Tongue (tissue), 3 donors: ENCODE measurements at places on chromosomes 3 and 15.

DNA sequence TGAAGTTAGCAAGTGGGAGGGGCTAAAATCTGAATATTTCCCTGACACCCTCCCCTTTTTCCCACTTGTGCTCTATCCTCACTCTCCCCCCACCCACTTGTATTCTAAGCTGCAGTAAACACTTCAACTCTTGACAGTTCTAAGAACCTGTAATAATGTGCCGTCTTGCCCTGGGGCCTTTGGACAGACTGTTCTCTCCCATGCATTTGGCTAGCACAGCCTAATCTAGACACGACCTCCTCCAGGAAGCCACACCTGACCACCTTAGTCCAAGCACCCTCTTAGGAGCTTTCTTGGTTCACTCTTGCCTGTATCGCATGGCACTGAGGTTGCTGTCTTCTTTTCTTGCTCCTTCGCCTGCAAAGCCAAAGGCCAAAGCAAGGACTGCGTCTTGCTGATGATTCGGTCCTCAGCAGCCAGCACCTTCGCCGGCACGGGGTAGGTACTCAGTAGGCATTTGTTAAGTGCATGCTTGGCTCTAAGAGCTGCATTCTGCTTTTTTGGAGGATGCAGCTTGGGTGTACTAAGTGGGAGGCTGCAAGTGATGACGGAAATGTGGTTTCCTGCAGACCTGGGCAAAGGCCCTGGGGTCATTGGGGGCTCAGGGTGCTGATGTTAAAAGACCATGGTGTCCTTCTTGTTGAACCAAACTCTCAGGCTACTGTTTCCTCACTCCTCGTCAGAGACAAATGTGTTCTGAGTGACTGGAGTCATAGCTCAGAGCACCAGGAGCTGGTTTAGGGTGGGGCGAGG is 2.0 kb upstream of the ZNF710 start:
- no peak for DNase-seq

DNA sequence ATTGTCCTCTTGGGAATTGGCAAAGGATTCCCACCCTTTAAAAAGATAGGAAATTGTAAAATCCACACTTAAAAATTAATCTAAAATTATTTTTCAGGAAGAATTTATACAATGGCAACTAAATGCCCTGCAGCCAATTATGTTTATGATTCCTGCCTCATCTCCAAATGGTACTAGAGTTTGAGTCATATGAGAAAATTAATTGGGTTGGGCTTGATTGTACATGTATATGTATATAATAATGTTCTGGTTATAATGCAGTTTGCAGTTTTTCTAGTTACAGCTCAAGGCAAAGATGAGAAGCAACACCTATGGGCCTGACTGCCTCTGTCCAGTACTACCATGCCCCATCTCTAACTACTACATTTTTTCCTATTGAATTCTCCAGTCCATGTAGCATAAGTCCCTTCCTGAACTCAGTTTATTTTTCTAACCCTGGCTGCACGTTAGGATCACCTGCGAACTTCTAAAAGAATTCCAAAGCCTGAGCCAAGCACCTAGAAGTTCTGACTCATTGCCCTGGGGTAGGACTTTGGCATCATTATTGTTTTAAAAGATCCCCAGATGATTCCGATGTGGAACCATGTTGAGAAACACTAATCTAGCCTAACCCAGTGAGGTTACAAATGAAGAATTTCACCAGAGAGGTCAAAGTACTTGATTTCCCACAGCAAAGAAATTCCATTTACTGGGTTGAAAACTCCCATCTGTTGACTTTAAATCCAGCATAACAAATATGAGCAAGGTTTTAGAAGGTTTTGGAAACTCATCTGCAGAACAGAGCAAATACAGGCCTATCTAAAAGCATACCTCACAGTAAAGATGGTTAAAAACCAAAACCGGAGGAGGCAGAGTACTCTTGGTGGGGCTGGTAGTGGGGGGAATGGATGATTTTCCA is 19.4 kb downstream of the TGFBR2 start:
- no peak for DNase-seq

DNA sequence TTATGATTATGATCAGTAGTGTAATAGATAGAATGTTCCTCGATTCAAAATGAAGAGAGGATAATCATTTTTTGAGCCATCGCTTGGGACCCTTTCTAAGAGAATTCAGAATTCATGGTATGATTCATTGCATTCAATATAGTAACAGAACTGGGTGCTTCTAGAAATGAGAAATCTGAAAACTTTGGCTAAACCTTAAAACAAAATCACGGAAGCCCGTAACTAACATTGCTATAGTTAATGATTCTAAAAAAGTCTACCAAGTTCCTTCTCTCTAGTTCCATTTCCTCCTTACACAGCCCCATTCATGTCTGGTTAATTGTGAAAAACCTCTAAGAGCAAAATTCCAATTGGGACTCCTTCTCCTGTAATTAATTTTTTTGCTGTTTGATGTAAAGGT is 217.1 kb downstream of the GBE1 start:
- no peak for DNase-seq

GRCh38 chr3:55936549-55937052 is 449.5 kb upstream of the WNT5A start:
- DNase-seq, result no peak

- DNase-seq, result no peak
Measured at GRCh38 chr3:37619568-37619967, 242.1 kb upstream of the CTDSPL start.

- no peak for DNase-seq
Measured at GRCh38 chr3:180657094-180657493, 22.2 kb downstream of the CCDC39 start.

DNA sequence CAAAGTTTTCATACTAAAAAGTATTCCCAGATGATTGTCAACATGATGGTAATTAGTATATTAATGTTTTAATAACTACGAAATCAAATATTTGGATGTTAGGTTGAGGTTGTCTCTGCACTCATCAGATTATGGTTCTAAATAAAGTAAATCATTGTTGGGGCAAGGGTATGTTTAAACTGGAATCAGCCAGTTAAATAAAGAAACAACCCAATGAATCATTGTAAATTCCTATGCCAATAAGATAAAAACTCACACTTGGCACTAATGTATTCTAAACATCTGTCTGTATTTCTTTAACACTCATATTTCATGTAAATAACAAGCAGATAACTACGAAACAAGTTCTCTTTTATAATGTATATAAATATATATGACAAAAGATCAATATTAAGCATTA is 92.7 kb downstream of the PEAK1 start:
- DNase-seq, result no peak

- peak; percentile 38 for DNase-seq
Measured at GRCh38 chr3:193929921-193930646, 205.9 kb upstream of the HES1 start.

DNA sequence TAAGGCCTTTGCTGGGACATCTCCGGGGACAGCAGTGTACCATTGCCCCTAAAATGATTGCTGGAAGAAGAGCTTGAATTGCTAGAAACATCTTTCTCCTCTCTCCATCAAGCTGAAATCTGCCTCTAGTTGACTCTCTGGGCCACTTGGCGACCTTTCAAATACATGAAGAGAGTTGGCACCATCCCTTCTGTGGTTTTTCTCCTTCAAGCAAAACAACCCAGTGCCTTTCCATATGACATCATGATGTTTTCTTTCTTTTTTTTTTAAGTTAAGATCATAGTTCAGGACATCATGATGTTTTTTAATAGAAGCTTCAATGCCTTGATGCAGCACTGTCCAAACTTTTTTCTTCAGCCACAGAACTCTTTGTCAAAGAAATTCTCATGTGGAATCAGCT is 144.0 kb upstream of the PTPRG start:
- DNase-seq, result no peak

DNA sequence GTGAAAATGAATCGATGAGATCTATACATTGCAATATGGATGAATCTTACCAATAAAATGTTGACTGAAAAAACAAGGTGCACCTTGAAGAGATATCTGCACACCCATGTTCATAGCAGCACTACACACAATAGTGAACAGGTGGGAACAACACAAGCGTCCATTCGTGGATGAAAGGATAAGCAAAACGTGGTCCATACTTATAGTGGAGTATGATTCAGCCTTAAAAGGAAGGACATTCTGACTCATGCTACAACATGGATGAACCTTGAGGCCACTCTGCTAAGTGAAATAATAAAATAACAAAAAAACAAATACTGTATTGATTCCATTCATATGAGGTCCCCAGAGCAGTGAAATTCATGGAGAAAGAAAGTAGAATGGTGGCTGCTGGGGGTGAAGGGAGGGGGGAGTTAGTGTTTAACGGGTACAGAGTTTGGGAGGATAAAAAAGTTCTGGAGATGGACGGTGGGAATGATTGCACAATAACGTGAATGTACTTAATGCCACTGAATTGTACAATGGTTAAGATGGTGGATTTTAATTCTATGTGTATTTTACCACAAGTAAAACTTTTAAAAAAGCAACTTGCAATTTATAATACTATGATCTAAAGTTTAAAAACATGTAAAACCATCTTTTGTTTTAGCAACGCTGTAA is 35.6 kb downstream of the IQSEC1 start:
- no peak for DNase-seq

DNA sequence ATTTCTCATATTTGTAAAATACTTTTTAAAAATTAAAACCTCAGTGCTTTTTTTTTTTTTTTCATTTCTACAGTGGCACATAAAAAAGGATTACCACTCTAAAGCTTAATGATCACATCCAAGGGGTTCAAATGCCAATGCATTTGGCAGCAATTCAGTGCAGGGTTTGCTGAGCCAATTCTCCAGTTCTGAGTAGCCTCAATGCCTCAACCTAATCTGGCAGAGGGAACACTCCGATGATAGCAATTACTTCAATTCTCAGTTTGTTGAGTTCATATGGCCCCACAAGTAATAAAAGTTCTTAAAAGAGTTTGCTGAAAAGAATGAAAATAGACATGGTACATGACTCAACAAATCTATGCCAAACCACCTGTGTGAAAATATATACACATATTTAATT is 79.3 kb upstream of the RBMS3 start:
- peak; percentile 10 for DNase-seq

DNA sequence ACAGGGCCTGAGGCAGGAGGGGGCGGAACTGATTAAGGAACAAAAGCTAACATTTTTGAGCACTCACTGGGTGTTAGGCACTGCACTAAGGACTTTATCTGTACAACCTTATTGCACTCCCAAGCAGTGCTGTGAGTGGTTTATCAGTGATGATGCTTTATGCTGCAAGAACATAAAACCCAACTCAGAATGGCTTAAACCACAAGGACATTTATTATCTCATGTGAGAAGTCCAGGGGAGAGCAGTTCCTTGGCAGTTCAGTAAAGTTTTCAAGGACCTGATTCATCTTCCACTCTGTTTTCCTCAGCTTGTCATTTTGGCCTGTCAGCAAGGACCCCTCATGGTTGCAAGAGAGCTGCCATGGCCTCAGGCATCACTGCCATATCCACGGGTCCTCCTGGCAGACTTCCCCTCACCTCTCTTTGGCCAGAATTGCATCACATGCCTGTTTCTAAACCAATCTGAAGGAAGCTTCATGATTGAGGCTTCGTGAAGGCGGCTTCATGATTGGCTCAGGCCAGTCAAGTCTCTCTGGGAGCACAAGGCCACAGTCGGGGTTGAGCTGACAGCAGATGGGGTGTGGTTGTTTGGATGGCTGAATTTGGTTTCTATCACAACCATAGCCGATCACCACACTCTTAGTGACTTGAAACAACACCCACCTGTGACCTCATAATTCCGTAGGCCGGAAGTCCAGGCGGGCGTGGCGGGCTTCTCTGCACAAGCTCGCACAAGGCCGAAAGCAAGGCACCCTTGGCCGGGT is 15.8 kb downstream of the EFCC1 start:
- DNase-seq, result no peak

DNA sequence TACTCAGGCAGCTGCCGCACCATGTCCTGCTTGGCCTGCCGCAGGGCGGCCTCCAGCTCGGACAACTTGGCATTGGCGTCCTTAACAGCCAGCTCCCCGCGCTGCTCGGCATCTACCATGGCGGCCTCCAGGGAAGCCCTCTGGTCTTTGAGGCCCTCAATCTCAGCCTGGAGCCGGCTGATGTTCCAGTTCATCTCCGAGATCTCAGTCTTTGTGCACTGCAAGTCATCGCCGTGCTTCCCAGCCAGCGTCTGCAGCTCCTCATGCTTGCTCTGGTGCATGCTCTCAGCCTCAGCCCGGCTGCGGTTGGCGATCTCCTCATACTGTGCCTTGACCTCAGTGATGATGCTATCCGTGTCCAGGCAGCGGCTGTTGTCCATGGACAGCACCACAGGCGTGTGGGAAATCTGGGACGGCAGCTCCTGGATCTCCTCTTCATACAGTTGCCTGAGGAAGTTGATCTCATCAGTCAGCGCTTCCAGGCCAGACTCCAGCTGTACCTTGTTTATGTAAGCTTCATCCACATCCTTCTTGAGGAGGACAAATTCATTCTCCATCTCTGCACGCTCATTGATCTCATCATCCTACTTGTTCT is 15.5 kb upstream of the PSTPIP1 start:
- DNase-seq, result no peak

GRCh38 chr3:56802378-56802745 is 613 bp upstream of the ARHGEF3 start:
- DNase-seq, result no peak

DNA sequence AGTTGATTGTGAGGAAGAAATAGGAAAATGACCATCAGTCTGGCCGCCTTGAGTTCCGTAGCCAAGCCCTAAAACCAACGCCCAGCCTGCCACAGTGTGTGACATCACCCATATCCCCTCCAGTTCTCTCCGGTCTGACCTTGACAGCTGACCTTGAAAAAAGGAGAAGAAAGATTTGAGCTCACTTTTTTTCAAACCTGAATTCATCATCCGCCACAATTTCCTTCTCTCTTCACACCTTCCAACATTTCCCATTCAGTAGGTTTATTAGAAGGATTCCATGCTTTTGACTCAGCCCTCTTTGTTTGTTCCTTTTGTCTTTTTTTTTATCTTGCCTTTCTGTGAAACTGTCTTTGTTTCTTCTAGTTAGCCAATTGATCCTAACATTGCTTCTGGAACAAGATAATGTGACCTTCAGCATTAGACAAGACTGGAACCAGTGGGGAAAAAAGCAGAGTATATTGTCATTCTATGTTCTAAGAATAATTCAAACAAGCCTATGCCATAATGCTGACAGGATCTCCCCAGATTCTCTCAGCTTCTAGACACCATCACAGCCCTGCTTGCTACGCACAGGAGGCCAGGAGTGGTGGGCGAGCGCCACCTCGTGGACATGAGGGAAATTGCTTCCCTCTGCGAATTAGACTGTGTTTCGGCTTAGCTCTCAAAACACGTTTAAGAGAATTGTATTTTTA is 283.1 kb downstream of the FGF12 start:
- DNase-seq, result peak; percentile 87

- no peak for DNase-seq
Measured at GRCh38 chr3:45066109-45066801, 40.2 kb downstream of the CLEC3B start.

DNA sequence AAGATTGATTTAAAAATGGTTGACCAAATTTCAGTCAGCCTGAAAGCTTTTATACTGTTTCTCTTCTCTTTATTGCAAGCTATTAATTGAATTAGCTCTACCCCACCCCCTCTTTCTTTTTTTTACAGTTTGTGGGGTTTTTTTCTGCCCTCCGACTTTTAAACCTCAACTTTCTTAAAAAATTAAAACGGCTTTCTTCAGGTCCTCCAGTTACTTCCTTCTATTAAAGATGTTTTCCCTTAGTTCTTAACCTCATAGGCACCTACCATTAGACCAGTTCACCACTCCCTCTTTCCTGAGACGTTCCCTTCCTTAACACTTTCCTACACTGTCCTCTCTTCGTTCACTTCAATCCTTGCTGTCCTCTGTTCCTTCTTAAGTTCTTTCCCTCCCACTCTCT is 52.4 kb downstream of the ATP8B4 start:
- no peak for DNase-seq

- DNase-seq, result no peak
Measured at GRCh38 chr3:119529883-119530282, 29.5 kb downstream of the CD80 start.

- DNase-seq, result no peak
Measured at GRCh38 chr3:190840146-190840545, 22.3 kb downstream of the GMNC start.
